Stimulated activated CD4-positive, alpha-beta T cell treated with anti-CD3 and anti-CD28 coated beads, Interleukin-1b, Interleukin-23, amount 100 ng/mL, for 4 hours (primary cell): ENCODE measurements at places on chromosomes 3 and 15.

DNA sequence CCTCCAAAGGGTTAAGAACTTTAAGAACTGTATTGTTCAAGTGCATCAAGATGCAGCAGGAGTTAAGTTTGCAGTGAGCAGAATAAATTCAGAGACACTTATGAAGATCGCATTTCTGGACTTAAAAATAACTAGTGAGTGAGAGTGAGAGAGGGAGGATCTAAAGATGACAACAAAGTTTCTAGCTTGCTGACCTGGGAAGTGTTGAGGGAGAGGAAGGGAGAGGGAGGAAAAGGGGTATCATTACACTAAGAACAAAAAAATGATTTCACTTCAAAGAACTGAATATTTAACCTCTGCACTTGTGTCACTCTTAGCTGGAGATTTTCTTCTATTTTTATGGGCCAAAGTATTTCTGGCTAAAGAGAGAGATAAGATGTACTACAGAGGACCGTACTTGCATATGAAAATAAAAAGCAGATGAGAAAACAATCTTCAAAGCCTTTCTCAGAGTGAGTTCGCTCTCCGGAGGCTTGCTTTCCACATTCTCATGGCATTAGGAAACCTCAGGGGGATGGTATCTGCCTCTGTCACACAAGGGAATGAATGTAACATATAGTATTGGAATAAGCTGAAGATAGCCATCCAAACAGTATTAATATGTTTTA lies 91.4 kb upstream of the TJP1 start:
- no peak for DNase-seq

DNA sequence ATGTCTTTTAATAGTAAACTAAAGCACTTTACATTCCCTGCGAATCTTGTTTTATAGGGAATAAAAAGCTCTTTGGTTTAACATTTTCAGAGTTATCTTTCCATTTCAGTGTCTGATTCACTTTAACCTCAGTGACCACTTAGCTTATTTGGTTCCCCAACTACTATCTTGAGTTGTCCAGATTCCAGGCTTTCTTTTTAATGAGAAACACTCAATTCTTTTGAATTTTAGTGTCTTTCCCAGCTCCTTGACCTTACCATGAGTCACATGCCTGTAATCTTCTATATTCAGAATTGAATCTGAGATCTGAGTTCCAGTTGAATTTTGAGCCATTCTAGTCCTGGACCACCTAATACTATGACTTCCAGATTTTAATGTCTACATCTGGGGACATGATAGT lies 144.4 kb downstream of the KCNAB1 start:
- no peak for DNase-seq

- DNase-seq, result no peak
Observed at GRCh38 chr15:46088486-46089445, 453.9 kb downstream of the SQOR start.

- DNase-seq, result no peak
Observed at GRCh38 chr3:169836078-169836941, 23.6 kb upstream of the LRRC34 start.

DNA sequence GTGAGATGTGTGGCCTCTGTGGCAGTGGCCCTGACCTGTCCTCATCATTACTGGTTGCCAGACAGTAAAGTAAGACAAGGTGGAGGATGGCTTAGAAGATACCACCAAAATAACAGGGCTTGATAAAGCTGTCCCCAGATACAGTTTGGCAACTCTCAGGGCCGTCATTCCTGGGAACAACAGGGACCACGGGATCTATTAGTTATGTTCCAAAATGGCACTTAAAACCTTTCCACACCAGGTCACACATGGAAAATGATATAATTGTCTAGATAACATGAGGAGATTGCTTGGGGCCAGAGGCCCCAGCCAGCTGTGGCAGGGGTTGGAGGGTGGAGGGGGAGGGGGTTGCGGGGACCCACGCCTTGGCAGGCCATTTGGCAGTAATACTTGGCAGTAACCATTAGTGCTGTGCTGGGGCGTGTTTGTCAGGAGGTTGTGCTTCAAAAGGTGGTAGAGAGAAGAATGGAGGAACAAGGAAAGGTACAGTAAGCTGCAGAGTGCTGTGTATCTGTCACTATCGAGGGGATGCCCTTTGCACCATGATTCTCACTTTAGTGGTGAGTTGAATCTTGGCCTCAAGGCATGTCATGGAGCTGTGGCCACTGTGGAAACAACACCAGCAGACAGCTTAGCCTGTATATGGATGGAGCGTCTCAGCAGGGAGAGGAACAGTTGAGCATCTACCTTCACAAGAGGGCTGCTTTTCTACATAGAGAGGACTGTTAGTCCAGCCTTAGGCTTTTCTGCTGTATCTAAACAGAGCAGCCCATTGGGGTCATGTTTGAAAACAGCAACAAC lies 14.0 kb downstream of the PLCL2 start:
- DNase-seq, result no peak

- DNase-seq, result no peak
Observed at GRCh38 chr3:72846166-72846565, 2.1 kb downstream of the SHQ1 start.

GRCh38 chr3:63877737-63878393 lies 14.2 kb downstream of the ATXN7 start:
- DNase-seq, result no peak

- DNase-seq, result no peak
Observed at GRCh38 chr15:50202003-50202402, 20.0 kb downstream of the SLC27A2 start.

- peak; percentile 99 for DNase-seq
Observed at GRCh38 chr3:15601399-15602145, at the start of the genes BTD and HACL1. BTD (plus strand) TSS chr3:15601745; CDS start chr3:15635440, 33,695 bp downstream. HACL1 (minus strand) TSS chr3:15601569; CDS start chr3:15601463, 106 bp downstream.

DNA sequence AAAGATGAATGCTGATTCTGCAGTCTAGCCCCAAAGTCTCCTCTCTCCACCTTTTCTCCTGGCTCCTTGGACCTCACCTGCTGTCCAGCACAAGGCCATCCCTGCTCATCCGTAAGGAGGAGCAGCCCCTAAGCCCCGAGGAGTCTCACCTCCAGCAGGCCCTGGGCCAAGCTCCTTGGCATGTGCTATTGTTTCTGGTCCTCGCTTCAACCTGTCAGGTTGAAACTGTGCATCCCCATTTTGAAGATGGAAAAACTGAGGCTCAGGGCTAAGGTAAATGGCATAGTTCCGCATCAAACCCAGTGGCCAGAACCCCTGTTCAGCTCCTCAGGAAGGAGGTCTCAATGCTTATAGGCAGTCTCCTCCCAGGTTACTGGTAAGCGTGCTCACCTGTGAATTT lies 26.1 kb downstream of the CHDH start:
- DNase-seq, result no peak

DNA sequence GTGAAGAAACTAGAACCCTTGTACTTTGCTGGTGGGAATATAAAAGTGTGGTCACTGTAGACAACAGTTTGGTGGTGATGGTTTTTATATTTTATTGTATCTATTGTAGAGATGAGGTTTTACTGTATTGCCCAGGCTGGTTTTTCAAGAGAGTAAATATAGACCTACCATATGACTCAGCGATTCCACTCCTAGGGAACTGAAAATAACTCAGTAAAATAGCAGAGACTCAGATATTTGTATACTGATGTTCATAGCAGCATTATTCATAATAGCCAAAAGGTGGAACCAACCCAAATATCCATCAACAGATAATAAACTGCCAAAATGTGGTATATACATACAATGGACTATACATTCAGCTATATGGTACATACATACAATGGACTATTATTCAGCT lies 68.8 kb upstream of the IL12A start:
- DNase-seq, result no peak

- DNase-seq, result peak; percentile 48
Observed at GRCh38 chr3:195906865-195907683, 1.3 kb downstream of the TNK2 start.

- no peak for DNase-seq
Observed at GRCh38 chr15:41941644-41942415, 30.5 kb downstream of the EHD4 start.

- peak; percentile 44 for DNase-seq
Observed at GRCh38 chr3:10945683-10946287, 46.8 kb upstream of the SLC6A1 start.

DNA sequence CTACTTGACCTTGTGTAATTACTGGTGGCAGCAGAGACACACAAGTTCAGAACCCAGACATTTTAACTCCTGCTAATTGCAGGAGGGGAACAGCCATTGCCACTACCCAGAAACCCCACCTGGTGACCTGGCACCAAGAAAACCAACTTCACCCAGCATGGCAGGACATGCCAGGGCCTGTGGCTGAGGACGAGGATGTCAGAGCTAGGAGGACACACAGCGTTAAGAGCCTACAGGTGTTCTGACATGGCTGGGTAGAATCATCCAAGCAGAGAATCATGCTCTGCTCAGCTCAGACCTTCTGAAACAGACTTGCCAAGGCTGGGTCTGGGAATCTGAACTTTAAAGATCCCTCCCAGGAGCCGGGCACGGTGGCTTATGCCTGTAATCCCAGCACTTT lies 11.7 kb upstream of the SPATA12 start:
- no peak for DNase-seq
